GM12891 (cell line): ENCODE measurements at places on chromosomes 12 and 14.

DNA sequence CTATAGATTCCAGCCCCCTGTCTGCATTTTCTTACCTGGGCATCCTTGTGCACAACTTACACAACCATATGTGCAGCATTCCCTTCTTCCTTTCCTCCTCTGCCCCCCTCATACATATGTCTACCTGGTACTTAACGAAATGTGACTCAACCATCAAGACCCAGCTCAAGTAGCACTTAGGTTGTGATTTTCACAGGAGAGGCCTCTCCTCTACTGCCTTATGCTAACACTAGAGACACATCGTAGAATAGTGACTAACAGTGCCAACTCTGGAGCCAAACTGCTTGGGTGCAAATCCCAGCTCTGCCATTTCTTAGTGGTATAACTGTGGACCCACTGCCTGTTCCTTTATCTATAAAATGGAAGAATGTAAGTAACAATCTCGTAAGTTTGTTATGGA lies 24.1 kb upstream of the PLEKHA5 start:
- no peak for DNase-seq

- no peak for DNase-seq
Measured at GRCh38 chr14:85273099-85273677, 256.8 kb upstream of the FLRT2 start.

DNA sequence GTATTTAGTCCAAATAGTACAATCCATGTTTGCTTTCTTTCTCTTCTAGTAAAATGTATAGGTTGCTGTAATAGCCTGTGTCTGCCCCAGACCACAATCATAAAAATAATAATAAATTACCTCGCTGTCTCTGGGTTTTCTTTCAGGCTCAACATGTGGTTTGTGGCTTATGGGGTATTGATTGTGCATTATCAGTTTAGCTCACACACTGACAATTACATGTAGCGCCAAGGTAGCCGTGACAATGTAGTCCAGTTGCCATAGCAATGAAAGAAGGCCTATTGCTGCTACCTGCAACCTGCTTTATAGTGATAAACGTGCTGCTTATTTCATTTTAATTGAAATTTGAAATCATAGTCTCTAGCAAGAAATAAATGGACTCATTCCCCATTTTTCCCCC lies 1009.8 kb downstream of the NRXN3 start:
- no peak for DNase-seq

- no peak for DNase-seq
Measured at GRCh38 chr14:96574633-96575632, 72.8 kb downstream of the PAPOLA start.

DNA sequence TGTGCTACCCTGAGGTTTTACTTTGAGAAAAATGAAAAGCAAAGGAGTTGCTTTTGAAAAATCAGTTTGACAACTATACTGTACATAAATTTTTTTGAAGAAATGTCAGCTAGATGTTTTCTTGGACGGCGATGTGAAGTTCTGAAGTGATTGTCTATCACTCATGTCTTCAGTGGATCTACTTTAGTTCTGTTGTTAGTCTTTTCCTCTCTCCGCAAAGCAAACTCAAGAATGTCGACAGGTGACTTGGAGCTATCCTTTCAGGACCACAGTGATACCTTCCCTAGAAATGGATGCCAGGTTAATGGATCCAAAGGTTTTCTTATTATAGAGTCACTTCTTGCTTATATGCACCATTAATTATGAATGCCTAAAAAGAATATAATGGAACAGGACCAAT lies 1.2 kb downstream of the PTPRO start:
- DNase-seq: no peak

- DNase-seq: no peak
Measured at GRCh38 chr14:59595071-59595470, 18.5 kb upstream of the CCDC175 start.

DNA sequence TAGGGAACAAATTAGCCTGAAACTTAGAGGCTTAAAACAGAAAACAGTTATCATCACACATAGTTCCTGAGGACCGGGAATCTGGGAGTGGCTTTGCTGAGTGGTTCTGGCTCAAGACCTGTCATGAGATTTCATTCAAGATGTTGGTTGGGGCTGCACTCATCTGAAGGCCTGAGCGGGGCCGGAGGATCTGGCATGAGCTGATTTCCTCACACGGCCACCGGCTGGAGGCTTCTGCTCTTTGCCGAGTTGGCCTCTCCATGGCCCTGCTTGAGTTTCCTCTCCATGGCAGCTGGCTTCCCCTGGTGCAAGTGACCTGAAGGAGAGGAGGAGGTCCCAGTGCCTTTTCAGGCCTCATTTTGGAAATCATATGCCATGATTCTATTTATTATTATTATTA lies 128.1 kb downstream of the PAPOLA start:
- no peak for DNase-seq

- DNase-seq: no peak
Measured at GRCh38 chr12:94790370-94790769, 140.0 kb upstream of the TMCC3 start.

GRCh38 chr14:20836668-20837338 lies 34.2 kb upstream of the RNASE1 start:
- DNase-seq: no peak

DNA sequence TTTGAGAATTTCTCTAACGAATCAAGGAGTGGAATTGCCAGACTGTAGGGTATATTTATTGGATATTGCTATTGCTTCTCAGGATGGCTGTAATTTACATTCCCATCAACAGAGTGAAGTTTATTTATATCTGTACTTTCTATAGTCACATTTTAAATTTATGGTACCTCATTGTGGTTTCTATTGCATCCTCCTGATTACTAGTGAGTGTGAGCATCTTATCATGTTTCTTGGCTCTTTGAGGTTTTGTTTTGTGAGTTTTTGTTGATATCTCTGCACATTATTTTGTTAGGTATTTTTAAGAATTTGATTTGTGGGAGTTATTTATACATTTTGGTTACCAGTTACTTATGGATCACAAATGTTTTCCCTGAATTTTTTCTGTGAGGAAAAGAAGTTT lies 13.9 kb downstream of the DNM1L start:
- no peak for DNase-seq

DNA sequence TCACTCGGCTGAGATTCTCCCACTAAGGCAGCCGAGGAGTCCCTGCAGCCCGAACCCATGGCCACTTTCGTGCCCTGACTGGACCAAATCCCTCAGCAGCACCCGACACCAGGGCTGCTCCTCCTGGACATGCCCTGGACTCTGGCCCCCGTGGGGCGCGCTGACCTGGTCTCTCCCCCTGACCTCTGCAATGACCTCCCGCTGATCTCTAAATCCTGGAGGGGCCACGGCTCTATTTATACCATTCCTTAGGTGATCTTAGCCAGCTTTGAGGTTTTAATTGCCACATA lies 148.4 kb downstream of the PIWIL1 start:
- DNase-seq: no peak
